ENCODE measurements at places on chromosomes 12 and 14. TPM values are rescaled to one million over a fixed set of nuclear protein-coding genes. Genes with fewer than 3 reads are reported as not detected.

CCDC88C gene
- polyA plus RNA-seq, result 2.5 TPM

PTGER2 gene
- 0.32 TPM for polyA plus RNA-seq

POTEG gene
- polyA plus RNA-seq, result not detected

FRS2 gene
- 6.2 TPM for polyA plus RNA-seq

GYS2 gene
- polyA plus RNA-seq, result 0.16 TPM

MDP1 gene
- 26.8 TPM for polyA plus RNA-seq

NOXRED1 gene
- polyA plus RNA-seq, result 0.09 TPM

SUSD6 gene
- polyA plus RNA-seq, result 9.1 TPM

HRK gene
- polyA plus RNA-seq, result not detected

CCND2 gene
- 44.3 TPM for polyA plus RNA-seq

OR4E2 gene
- not detected for polyA plus RNA-seq

TTC5 gene
- polyA plus RNA-seq, result 4.5 TPM

CELA1 gene
- not detected for polyA plus RNA-seq

LMO3 gene
- polyA plus RNA-seq, result 4.3 TPM

FSCB gene
- polyA plus RNA-seq, result not detected

PLEKHA5 gene
- polyA plus RNA-seq, result 47.3 TPM

COCH gene
- polyA plus RNA-seq, result 0.66 TPM

GTF2A1 gene
- 5.7 TPM for polyA plus RNA-seq

CRIP2 gene
- polyA plus RNA-seq, result 1,790 TPM

TSPAN11 gene
- 2.8 TPM for polyA plus RNA-seq

PTPRO gene
- 0.20 TPM for polyA plus RNA-seq

Data from right cardiac atrium (tissue), 5 donors.